ENCODE measurements at places on chromosomes 1 and 21. TPM values are rescaled to one million over a fixed set of nuclear protein-coding genes. Genes with fewer than 3 reads are reported as not detected.

Gene ZBTB21
- polyA plus RNA-seq: 2.2 TPM

Gene SPATC1L
- 10.8 TPM for polyA plus RNA-seq

Gene SLAMF9
- polyA plus RNA-seq: not detected

Gene NOL9
- polyA plus RNA-seq: 4.3 TPM

Gene FAM76A
- polyA plus RNA-seq: 7.5 TPM

Gene PRR9
- polyA plus RNA-seq: not detected

DNA sequence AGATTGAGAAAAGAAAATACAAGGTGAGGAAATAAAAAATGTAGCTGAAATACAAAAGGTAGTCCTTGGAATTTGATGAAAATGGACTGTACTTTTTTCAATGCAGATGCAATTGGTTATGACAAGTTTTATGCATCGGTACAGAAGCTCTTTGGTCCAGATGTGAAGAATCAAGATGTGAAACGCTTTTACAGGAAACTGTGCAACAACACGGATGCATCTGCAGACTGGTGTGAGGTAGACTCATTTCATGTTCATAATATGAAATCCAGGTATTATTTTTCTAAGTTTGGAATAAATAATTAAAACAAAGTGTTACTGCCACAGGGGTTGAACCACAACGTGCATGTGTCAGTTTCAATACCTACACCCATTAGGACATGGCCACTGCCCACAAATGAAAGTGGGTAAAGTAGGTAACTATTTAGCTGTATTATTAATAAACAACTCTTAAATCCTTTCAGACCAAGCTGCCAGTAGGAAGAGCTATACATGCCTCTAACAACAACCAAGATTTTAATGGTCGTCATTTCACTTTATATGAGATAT is 8.4 kb downstream of the WDR64 start:
- DNase-seq: no peak

- no peak for DNase-seq
Measured at GRCh38 chr1:87592156-87592555, 263.5 kb downstream of the LMO4 start.

GRCh38 chr1:178953538-178954324 is 72.0 kb upstream of the FAM20B start:
- DNase-seq: no peak

DNA sequence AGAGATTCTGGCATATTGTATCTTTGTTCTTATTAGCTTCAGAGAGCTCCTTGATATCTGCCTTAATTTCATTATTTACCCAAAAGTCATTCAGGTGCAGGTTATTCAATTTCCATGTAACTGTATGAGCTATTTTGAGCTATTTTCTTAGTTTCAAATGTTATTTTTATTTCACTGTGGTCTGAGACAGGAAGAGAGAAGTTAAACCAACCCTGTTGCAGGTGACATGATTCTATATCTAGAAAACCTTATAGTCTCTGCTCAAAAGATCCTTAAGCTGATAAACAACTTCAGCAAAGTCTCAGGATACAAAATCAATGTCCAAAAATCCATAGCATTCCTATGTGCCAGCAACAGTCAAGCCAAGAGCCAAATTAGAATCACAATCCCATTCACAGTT is 1644.0 kb upstream of the B3GALT2 start:
- no peak for DNase-seq

GRCh38 chr1:40372658-40373322 is 737 bp upstream of the SMAP2 start:
- DNase-seq: no peak

DNA sequence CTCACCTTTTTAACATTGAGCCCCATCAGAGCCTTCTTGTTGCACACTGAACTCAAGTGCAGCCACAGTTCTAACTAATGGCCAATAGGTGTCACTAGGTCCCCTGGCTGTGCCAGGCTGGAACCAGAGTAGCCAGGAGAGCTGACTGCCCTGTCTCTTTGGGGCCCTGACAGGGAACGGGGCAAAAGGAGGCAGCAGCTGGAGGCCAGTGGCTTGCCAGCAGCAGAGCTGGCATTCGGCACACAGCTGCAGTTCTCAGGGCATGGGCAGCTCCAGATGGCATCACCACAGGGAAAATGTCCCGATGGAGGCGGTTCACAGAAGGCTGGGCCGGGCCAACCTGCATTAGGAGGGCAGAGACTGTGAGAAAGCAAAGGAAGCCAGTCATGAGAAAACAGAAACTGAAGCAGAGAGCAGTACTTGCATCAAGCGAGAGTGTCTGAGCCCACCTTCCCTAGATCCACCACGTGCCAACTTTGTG is 188.6 kb downstream of the FCRL5 start:
- DNase-seq: peak; percentile 16

DNA sequence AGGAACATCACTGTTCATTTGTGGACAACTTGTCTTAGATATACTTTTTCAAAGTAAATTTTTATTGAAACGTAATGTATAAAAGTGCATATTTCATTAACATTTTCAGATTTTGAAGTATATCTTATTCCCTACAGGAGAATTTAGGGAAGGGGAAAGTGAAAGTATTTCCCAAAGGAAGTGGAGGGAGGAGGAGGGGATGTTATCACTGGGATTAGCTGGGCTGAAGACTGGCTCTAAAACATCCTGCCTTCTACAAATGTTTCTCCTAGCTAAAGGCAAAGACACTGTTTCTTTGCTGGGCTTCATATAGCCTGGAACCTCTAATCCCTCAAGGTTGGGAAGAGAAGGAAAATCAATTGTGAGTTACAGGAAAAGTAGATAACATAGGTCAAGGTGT is 7.1 kb upstream of the ZNF697 start:
- DNase-seq: no peak

DNA sequence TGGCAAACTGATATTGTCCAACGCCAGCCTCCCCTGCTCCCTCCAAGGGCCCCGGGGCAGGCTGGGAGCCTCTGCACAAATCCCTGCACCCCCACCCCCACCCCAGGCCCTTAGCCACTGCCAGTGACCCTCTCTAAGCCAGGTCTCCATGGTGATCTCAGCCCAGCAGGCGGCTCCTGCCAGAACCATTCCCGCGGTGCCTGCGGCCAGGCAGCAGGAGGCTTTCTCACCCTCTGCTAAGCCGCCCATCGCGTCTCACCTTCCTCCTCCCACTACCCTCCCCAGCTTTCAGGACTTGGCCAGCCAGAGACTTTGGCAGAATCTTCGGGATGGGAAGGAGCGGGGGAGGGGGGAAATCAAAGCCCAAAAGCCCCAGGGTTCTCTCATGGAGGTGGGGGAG is 46.8 kb upstream of the WASF2 start:
- DNase-seq: no peak

DNA sequence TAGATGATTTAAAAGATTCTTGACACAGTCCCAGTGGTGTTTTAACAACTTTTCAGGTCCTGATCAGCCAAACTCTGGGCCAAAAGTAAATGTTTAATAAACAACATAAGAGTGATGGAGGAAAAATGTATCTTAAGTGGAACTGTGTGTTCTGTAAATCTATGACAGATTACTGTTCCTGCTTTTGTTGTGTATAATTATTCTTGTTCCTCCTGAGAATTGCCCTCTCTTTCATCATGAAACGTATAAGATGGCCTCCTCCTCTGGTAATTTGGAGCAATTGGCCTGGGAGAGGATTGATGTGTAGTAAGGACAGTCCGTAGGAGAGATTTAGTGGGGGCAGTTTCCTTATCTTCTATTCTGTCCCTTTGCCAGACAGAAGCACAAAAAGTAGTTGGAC is 34.5 kb downstream of the GALNT2 start:
- no peak for DNase-seq

Measured in immature natural killer cell (primary cell).